ENCODE measurements at places on chromosomes 7 and 10.

DNA sequence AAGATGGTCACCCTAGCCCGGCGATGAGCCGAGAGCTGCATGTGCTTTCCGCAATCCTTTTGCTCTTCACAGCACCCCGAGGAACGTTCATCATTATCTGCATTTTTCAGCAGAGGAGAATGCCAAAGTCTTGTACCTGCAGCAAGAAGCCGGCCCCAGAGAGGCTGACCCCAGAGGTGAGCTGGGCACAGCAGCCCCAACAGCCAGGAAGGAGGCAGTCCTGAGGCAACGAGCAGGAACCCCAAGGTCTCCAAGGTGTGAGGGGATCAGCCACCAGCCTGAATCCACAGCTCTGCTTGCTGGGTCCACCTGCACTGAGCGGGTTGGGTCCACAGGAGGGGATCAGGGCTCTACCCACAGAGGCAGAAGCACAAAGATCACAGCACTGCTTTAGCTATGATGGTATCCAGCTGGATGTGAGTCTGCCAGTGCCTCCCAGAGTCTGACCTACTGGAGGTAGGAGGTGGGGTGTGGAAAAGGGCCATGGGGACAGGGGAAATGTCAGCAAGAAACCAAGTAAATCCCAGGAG is 16.8 kb upstream of the GDF10 start:
- no peak for DNase-seq

DNA sequence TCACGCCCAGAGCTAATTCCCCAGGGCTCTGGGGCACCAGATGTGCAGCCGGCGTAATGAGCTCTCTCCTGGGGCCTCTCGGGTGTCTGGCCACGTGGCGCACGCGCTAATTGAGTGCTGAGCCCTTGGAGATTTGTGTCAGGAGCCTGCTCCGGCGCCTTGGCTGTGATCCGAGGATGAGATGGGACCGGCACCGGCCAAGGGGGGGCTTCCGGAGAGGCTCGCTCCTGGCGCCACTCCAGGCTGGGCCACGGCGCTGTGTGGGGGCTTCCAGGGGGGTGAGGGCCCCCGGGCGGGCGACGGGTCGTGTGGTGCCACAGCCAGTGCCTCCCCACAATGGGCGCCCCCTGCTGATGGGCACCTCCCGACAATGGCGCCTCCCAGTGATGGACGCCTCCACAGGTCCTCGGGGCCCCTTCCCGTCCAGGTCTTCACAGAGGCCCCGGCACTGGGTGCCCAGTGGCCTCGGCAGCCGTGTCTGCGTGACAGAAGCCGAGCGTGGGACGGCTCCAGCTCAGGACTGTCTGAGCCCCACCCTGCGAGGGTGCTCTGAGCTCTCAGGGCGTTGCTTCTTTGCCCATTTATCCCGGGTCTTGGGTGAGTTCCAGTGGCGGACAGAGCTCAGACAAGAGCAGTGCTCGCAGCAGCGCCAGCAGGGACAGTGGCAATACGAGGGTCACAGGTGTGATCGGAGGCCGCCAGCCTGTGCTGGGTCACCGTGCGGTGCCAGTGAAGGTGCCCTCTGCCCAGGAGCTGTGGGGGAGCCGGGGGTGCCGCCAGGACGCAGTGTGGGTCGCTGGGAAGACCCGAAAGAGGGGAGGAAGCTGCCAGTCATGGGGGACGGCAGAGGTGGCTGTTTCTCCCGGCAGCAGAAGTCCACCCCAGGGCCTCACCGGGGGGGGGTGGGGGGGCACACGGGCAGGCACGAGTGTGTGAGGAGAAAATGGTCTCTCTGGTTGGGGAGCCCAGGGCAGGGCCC is 8.2 kb upstream of the NKX6-2 start:
- DNase-seq, result no peak

- no peak for DNase-seq
Observed at GRCh38 chr10:113541549-113541927, 11.3 kb upstream of the HABP2 start.

DNA sequence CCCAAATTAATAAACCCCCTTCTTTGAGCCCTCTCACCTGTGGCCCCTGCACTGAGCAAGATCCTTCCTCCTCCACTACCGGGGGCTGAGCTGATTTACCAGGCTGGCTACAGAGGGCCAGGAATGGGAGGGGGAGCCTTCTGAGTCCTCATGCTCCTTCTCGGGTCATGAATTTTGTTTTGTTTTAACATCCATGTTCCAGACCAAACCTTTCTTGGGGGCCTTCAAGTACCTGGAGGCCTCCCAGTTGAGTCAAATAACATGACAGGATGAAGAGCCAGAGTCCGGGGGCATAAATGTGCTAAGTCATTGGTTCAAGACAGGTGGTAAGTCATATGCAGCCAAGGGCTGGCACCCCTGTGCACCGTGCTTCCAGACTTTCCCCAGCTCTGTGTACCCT is 39.6 kb downstream of the AFAP1L2 start:
- DNase-seq, result no peak

- no peak for DNase-seq
Observed at GRCh38 chr7:81482600-81483186, 287.2 kb downstream of the HGF start.

GRCh38 chr7:42107484-42108240 is 129.3 kb downstream of the GLI3 start:
- peak; percentile 45 for DNase-seq

DNA sequence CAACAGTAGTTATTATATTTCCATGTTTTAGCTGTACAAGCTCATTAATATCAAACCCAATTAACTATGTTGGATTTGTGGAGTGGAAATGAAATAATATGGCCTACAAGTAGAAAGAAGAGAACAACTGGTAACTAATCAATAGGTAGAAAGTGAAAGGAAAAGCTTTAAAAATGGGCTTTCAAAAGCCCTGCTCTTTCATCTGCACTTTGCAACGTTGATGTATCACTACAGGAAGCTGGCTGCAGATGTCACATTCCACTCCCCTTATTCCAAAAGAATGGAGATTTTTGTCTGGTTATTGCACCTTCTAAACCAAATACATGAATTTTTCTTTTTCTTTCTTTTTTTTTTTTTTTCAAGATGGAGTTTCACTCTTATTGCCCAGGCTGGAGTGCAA is 11.7 kb upstream of the MKI67 start:
- no peak for DNase-seq

GRCh38 chr10:30812018-30812851 is 182.7 kb upstream of the LYZL2 start:
- DNase-seq, result no peak

DNA sequence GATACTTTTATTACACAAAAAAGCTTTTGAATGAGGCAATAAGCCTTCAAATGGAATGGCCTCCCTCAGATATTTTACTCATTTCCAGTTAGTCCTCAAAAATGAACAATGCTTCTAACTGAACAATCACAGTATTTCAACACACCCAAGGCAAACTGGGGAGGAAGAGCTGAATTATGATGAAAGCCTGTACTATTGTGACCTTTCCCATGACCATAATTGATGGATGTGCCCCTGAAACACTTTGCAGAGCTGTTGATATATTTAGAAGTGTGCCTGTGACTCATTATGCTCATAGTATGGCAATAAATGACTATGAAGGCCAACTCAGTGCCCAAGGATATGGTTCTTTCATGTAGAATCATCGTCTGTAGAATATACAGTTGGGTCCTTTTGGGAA is 248.1 kb downstream of the AHR start:
- DNase-seq, result no peak

DNA sequence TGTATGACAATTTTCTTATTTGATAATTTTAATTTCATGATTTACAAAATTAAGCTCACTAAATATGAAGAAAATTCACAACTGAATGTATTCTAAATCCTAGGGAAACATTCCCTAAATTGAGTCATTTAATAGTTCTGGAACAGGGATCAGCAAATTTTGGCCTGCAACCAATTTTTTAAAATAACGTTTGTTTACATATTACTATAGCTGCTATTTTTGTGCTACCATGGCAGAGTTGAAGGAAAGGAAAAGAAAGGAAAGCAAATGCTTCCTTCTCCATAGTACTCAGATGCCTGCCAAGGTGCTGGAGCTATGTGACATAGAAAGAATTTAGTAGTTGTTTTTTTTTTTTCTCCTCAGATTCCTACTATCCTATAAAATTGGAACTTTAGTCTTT is 1307.7 kb upstream of the LRRTM3 start:
- no peak for DNase-seq

DNA sequence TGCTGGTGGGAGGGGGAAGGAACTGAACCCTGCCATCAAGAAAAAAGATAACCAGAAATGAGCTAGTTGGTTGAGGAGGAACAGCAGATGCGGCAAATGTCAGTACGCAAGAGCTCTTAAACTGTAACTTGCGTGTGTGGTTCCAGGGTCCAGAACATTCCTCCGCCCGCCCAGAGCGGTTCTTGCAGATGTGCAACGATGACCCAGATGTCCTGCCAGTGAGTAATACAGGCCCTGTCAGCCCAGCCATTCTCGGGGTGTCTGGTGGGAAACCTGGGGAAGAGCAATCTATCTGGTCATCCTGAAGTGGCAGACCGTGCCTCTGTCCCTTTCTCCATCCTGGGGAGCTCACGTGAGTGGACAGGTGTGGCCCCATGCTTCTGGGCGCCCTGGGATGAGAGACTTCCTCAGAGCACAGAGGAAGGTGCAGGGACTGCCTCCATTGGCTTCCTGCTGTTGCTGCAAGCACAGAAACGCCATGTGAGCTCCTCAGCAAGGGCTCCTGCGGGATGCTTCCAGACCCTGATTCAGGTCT is 50.5 kb upstream of the ZMIZ2 start:
- DNase-seq, result peak; percentile 4

DNA sequence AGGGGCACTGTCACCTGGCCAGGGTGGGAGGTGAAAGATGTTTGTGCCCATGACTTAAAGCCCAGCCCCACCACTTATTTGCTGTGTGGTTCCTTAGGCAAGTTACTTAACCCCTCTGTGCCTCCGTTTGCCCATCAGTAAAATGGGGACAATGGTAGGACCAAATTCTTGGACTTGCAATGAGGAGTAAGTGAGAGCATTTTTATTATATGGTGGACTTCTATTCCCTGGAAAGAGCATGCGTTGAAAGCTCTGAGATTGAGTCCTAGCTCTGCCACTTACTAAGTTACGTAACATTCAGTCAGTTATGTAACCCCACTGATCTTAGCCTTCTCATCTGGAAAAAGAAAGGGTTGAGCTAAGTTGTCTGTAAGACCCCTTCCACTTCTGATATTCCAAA is 18.8 kb downstream of the VSIR start:
- DNase-seq, result no peak

DNA sequence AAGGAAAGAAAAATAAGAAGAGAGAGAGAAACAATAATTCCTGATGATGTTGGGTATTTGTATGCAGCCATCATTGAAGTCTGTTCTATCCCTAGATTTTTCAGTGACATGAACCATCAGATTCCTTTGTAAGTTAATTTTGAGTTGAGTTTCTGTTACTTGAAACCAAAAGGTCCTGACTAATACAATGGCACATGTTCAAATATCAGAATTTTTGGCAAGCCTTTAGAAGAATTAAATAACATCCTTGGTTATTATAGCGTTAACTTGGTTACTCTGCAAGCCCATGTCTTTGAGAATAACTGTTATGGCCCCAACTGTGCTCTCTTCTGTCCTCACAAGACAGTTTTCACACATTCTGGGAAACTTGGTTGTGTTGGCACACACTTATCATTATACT is 66.5 kb downstream of the SYPL1 start:
- no peak for DNase-seq

- DNase-seq, result no peak
Observed at GRCh38 chr7:152521420-152522337, 85.9 kb upstream of the KMT2C start.

DNA sequence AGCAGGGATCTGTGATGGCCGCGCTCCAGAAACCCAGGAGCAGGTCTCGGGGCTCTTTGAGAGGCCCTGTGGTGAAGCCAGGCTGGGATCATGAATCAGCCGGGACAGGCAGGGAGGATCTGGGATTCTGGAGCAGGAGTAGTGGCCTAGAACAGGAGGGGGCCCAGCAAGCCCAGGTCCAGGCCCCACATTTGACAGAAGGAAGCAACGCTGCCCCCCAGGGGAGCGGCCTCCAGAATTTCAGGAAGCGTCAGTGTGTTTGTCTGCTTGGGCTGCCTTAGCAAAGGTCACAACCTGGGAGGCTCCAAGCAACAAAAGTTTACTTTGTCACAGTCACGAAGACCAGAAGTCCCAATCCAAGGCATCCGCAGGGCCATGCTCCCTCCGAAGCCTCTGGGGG is 36.8 kb downstream of the CLRN3 start:
- no peak for DNase-seq

GRCh38 chr10:4024516-4025245 is 239.7 kb upstream of the KLF6 start:
- DNase-seq, result no peak

- no peak for DNase-seq
Observed at GRCh38 chr7:157411580-157411979, 74.8 kb downstream of the DNAJB6 start.

DNA sequence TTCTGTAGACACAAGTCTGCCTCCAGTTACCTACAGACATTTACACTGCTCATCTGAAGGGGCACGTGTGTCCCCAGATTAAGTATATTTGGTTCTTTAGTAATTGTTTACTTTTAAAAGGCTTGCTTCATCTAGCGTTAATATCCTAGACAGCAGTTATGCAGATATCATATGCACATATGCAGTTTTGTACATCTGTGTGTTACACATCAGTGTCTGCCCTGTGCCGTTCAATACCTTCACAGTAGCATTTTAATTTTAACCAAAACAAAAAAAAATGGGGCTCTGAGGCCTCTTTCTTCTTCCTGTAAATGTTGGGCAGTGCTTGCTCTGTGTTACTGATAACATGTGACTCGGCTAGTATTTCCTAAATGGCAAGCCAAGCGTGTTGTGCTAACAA is 331.4 kb upstream of the MGMT start:
- DNase-seq, result no peak

DNA sequence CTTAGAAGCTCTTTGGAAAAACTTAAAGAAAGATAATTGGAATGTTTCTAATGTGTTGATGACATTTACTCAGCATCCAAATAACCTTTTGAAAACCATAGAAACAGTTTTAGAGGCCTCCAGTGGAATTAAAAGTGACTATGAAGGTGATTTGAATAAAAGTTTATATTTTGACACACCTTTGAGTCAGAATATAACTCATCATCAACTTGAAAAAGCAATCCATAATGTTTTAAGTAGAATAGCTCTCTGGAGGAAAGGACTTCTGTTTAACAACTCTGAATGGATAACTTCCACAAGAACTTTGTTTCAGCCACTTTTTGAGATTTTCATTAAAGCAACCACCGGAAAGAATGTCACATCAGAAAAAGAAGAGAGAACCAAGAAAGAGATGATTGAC is 108.2 kb downstream of the ABCA13 start:
- no peak for DNase-seq

All from HEK293T (cell line).